AG04449 (cell line): ENCODE measurements at places on chromosomes 16 and 17.

- no peak for DNase-seq
These were observed 515 bp downstream of the CBFA2T3 start for GRCh38 chr16:88976366-88977017.

- DNase-seq, result no peak
These were observed 162.7 kb downstream of the SPECC1 start for GRCh38 chr17:20171741-20172365.

- no peak for DNase-seq
These were observed 185.1 kb upstream of the PSMD7 start for GRCh38 chr16:74111456-74111982.

DNA sequence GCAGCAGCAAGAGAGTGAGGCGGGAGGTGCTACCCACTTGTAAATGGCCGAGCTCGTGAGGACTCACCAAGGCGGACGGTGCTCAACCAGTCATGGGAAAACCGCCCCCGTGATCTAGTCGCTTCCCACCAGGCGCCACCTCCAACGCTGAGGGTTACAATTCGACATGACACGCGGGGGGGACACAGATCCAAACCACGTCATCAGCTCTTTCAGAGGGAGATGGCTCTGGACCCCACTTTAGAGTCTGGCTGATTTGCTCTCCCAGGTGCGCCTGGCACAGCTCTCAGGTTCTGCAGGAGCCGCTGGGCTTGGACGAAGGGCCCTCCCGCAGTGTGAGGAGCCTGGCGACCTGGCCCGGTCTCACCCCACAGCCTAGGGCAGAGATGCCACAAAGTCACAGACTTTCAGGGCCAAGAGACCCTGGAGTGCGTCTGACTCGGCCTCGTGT, 21.1 kb upstream of the DOC2B start:
- no peak for DNase-seq

GRCh38 chr16:9042964-9043680, 48.3 kb upstream of the HAPSTR1 start:
- peak; percentile 49 for DNase-seq

- DNase-seq, result no peak
These were observed 11.0 kb downstream of the UBALD1 start for GRCh38 chr16:4603624-4604170.

GRCh38 chr16:88390735-88391134, 8.0 kb downstream of the ZNF469 start:
- no peak for DNase-seq

DNA sequence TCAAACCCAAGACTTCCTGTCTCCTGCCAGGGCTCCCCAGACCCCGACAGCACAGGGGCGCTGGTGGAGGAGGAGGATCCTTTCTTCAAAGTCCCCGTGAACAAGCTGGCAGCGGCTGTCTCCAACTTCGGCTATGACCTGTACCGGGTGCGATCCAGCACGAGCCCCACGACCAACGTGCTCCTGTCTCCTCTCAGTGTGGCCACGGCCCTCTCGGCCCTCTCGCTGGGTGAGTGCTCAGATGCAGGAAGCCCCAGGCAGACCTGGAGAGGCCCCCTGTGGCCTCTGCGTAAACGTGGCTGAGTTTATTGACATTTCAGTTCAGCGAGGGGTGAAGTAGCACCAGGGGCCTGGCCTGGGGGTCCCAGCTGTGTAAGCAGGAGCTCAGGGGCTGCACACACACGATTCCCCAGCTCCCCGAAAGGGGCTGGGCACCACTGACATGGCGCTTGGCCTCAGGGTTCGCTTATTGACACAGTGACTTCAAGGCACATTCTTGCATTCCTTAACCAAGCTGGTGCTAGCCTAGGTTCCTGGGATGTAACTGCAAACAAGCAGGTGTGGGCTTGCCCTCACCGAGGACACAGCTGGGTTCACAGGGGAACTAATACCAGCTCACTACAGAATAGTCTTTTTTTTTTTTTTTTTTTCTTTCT, 8.1 kb downstream of the SERPINF1 start:
- no peak for DNase-seq

DNA sequence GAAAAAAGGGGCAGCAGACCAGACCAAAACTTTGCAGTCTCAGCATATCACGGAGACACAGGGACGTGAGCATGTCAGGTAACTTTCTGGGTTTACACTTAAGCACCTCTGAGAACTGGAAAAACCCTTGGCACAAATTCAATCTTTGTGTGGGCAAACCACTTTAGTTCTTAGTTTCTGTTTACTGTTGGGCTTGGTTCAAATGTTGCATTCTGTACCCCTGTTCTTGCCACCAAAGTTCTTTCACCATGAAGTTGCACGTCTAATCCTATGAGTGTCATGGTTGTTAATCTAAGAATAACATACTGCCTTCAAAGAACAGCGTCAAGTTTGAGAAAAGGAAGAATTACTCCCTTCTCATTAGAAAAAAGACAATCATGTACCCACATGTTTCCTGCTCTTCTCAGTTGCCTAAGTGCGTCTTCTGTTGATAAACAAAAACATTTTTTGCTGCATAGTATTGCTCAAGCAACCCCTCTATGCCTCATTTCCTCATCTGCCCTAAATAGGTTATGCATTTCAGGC, 11.6 kb downstream of the KRT33A start:
- no peak for DNase-seq
